ENCODE measurements at places on chromosomes 3 and 15.

GRCh38 chr3:100340527-100340926 lies 6.0 kb downstream of the NIT2 start:
- DNase-seq = no peak

GRCh38 chr15:60960517-60960916 lies 268.6 kb downstream of the RORA start:
- DNase-seq = no peak

GRCh38 chr15:93245661-93246042 lies 156.6 kb upstream of the RGMA start:
- no peak for DNase-seq

DNA sequence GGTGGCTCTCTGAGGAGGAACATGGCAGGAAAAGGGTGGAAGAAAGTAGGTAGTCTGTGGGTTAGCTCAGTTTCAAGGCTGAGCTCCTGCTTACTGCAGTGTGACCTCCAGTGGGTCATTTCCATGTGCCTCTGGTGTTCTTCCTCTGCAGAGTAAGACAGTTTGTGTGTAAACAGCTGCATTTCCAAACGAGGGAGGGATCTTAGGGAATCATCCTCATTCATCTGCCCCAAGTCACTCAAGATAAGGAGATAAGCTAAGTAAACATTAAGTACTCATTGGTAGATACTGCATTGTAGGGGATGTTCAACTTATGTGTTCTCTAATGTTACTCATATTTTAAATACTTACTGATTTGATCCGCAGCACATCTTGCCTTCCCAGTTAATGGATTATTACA lies 83.6 kb downstream of the CLSTN2 start:
- no peak for DNase-seq

DNA sequence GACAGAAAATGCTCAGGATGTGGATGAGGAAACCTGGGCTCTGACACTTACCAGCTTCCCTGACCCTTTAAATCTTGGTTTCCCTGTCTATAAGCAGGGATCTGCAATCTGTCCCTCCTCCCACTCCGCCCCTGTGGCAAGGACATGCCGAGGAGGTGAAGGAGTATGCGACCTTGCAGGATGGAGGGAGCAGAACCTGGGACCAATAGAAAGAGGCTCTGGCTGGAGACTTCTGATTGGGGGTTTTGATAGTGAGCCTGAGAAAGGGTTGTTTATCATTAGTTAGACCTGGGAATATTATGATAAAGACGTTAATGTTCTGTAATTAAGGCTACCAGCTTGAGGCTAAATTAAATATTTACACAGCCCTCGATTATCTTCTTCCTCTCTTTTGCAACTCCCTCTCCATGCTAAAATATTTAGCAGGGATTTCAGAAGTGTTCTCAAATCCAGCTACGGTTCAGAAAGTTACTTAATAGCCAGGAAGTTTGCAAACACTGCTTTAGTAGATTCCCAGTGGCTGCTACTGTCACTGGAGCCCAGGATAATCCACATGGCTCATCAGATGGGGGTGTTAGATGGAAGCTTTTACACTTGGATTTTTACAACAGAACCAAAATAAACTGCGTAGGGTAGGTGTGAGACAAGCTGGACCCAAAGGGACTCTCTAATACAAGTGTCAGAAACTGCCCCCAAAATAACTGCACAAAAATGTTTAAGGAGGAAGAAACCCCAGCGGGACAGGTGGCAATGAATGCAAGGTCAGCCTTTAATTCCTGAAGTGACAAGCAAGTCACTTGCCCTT lies 9.2 kb upstream of the PAQR5 start:
- no peak for DNase-seq

GRCh38 chr3:160928183-160928726 lies 172.2 kb downstream of the PPM1L start:
- no peak for DNase-seq

GRCh38 chr3:134775831-134776230 lies 19.2 kb upstream of the EPHB1 start:
- DNase-seq = no peak

- no peak for DNase-seq
Measured at GRCh38 chr15:78051596-78051995, 25.9 kb downstream of the TBC1D2B start.

GRCh38 chr3:175179055-175179454 lies 319.9 kb downstream of the NAALADL2 start:
- DNase-seq = no peak

All from stimulated activated CD4-positive, alpha-beta T cell treated with anti-CD3 and anti-CD28 coated beads, Interleukin-1b, Interleukin-23, amount 100 ng/mL, for 1 hour (primary cell).